ENCODE measurements at places on chromosomes 3 and 15.

- no peak for DNase-seq
Measured at GRCh38 chr15:95826412-95827195, 503.9 kb upstream of the NR2F2 start.

DNA sequence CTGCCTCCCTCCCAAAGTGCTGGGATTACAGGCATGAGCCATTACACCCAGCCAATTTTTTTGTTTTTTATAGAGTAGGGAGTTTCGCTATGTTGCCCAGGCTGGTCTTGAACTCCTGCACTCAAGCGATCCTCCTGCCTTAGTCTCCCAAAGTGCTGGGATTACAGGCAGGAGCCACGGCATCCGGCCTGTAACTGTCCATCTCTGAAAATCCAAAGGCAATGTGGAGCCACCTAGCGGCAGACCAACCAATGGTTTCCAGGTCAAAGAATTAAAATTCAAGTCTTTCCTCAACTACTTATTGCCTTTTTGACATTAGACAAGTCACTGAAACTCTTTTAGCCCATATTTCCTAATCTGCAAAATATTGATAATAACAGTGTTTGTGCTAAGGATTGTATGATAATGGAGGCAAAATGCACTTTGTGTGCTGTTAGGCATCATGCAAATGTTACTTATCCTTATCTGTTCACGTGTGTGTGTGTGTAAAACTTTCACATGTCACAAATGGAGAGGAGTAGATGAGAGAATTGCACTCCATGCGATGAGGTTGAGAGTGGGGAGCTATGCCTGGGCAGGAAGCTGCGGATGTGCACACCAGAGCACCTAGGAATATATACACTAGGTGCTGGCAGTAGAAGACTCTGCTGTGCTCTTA lies 48.7 kb downstream of the COL8A1 start:
- DNase-seq: no peak

- no peak for DNase-seq
Measured at GRCh38 chr3:45852828-45853227, 10.9 kb upstream of the LZTFL1 start.

GRCh38 chr3:37255990-37256308 lies 81.6 kb upstream of the LRRFIP2 start:
- DNase-seq: no peak

DNA sequence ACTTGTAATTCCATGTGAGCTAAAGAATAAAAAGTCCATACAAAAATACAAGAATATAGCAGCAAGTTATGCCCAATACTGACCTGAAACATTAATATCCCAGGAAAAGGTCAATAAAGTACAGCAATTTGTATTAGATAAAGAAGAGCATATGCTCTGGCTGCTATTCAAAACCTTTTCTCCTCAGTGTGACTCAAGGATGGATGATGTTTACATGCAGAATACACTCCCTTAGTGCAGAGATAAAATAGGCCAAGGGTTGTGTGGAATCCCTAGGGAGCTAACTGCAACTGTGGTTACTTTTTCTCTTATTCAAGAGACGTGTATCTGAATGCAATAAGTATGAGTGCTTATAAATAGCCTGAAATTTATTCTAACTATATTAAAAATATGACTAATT lies 78.7 kb downstream of the SLC9A9 start:
- no peak for DNase-seq

DNA sequence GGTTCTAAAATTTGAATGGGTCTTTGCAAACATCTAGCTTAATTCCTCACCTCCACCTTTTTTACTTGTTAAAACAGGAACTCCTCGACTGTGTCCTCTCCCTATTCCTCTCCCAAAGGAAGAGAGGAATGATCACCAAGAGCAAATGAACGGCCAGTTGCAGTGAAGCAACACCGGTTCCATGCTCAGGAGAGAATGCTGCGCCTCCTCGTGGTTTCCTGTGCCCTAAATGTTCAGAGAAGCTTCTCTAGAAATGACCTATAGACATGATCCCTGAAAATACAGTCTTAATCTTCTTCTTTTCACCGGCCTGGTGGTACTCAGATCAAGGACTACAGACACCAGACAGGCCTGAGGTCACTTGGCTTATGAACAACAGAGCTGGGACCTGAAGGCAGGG lies 65.1 kb upstream of the GUCA1C start:
- DNase-seq: no peak

GRCh38 chr3:49465270-49466034 lies 4.6 kb upstream of the DAG1 start:
- DNase-seq: no peak

DNA sequence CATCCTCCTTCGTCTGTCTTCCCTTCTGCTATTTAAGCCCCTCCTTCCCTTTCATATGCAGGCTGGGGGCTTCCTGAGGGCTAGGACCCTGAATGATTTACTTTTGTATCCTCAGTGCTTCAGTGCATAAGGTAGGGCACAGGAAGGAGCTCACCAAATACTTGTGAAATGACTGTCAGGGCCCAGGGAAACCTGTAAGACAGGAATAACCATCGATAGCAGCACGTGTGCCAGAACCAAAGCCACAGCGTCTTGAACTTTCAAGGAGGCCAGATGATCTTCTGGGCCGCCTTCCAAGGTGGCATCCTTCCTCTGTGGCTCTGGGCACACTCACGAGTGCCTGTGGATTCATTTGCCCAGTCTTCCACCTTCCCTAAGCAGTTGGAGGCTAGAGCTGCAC lies 3.9 kb downstream of the TMED3 start:
- no peak for DNase-seq

GRCh38 chr15:75578948-75579920 lies at the start of gene PTPN9:
Gene PTPN9, minus strand, starts transcription at chr15:75579315. Its CDS starts 539 bp downstream, at chr15:75578776.
- DNase-seq: peak; percentile 70

- no peak for DNase-seq
Measured at GRCh38 chr3:2713923-2714322, 396.3 kb downstream of the IL5RA start.

DNA sequence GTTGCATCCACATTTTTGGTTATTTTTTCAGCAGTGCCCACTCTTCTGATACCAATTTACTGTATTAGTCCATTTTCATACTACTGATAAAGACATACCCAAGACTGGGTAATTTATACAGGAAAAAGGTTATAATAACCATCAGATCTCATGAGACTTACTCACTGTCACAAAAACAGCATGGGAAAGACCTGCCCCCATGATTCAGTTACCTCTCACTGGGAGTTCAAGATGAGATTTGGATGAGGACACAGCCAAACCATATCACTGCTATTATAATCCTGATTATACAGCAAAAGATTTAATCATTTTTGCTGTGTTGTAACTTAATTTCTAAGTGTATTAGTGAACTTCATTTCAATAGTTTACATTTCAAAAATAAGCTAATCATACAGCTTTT lies 6.6 kb downstream of the ZBED2 start:
- DNase-seq: no peak

GRCh38 chr3:82000773-82001172 lies 239.3 kb upstream of the GBE1 start:
- DNase-seq: no peak

GRCh38 chr15:69677403-69677802 lies 224.8 kb downstream of the RPLP1 start:
- no peak for DNase-seq

- no peak for DNase-seq
Measured at GRCh38 chr15:86353213-86353612, 273.5 kb downstream of the AGBL1 start.

DNA sequence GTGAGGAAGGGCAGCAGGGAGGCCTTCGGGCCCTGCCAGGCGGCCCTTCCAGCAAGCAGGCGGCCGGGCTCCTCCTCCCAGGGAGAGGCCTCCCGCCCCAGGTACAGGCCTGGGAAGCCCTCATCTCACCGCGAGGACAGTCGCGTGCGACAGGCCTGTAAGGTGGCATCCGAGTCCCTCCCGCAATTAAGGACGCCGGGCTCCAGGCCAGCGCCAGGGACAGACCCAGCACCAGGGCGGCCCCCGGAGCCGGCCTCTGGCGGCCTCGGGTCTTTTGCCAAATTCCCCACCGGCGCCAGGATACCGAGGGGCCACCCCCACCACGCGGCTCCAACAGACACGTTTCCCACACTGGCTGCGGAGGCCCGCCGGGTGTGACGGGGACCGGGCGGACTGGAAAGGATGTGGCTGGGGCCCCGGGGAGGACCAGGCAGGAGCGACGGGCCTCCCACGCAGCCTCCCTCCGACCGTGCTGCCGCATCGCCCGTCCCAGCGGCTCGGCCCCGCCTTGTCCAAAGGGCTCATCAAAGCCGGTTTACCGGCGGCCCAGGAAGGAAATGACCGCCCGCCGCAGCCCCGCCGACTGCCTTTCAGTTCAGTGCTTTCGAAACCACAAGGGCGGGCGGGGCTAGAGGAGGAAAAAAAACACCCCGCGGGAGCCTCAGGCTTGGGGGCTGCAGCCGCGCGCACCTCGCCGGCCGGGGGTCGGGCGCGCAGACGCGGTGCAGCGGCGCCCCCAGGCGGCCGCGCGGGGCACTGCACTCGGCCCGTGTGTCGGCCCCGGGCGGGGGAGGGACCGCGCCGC lies 11.3 kb downstream of the XXYLT1 start:
- DNase-seq: peak; percentile 89

GRCh38 chr15:58062983-58063382 lies 2.5 kb downstream of the ALDH1A2 start:
- no peak for DNase-seq

DNA sequence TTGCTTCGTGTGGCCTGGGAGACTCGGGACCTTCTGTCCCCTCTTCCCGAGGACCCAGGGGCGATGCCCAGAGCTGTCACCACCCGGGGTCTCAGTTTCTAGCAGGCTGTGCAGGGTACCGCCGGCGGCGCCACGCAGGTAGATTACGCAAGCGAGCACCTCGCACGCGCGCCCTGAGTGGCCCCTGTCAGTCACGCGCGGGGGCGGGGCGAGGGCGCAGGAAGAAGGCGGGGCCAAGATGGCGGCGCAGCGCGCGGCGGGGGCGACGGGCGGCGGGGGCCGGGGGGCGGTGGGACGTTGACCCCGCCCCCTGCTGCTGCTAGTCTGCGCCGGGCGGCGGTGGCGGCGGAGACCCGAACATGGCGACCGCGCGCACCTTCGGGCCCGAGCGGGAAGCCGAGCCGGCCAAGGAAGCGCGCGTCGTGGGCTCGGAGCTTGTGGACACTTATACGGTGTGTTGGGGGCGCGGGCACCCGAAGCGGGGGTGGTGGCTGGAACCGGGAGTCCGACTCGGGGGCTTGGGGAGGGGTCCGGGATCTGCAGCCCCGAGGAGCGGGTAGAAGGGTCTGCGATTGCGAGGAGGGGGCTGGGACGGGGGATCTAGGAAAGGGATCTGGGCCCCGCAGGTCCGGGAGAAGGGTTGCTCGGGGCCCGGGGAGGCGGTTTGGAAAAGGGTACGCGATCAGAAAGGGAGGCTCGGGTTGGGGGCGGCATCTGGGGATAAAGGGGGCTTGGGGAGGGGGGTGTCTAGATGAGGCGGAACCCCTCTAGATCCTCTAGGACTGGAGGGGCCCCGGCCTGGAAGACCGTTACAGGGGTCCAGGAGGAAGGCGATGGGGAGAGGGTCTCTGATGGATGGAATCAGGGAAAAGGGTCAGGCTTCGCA lies at the start of gene NISCH:
Gene NISCH, plus strand, starts transcription at position 322 of the 886 bp plus-strand sequence. Its CDS starts 38 bp downstream, at position 360.
- DNase-seq: peak; percentile 96

GRCh38 chr3:48157202-48157840 lies 30.9 kb downstream of the CDC25A start:
- no peak for DNase-seq

Measured in CD4-positive, alpha-beta T cell treated with Interleukin-2 at 100 ng/mL for 4 hours (primary cell).